ENCODE measurements at places on chromosomes 7 and 10.

- DNase-seq: no peak
Measured at GRCh38 chr10:125283191-125283835, 123.0 kb upstream of the CTBP2 start.

DNA sequence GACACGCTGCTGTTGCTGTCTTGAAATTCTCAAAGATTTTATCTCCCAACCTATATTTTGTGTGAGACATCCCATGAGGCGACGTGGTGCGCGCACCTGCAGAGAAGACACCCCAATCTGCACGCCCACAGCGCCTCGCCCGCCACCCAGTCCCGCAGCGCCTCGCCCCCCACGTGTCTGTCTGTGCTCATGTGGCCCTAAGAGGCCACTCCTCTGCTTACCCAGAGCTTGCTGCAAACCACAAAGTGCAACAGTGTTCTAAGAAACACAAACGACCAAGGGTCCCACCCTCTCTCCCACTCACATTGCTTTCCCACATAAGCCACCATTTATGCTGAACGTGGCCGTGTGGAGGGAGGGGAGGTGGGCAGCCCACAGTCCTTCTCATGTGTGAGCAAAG is 287.2 kb downstream of the PTPRN2 start:
- no peak for DNase-seq

- DNase-seq: no peak
Measured at GRCh38 chr7:512541-513311, 6.9 kb downstream of the PDGFA start.

DNA sequence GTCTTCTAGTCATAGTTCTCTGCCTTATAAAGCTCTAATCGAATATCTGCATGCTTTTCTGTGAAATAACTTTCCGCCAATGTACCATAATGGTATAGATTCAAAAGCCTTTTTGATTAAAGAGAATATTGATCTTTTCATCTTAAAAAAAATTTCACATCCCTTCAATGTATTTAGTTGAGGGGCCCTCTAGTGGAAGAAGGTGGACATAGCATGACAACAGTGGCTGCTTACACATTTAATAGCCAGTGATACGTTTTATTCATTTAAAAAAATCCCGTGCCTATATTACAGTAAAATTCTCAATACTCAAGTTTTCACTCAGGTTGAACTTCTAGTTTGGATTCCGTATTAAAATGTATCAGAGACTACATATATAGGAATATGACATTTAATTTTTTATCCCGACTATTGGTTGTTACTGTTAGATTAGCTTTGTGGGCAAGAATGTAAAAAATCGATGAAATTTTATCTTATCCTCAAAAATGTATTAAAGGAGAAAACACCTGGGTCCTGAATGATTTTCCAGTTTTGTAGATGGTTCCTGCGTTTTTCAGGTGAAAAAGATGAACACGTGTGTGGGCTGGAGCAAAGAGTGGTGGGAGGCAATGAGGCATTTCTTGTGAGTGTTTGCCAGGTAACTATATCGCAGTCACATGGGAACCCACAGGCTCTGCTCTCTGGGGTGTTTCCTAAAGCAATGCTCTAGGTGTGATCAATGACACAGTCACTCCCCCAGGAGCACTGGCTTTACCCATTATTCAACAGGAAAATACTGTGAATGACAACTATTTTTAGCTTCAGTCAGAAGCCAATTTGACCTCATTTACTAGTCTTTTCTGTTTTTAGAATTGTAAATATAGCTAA is 24.1 kb upstream of the PNLIP start:
- DNase-seq: no peak

DNA sequence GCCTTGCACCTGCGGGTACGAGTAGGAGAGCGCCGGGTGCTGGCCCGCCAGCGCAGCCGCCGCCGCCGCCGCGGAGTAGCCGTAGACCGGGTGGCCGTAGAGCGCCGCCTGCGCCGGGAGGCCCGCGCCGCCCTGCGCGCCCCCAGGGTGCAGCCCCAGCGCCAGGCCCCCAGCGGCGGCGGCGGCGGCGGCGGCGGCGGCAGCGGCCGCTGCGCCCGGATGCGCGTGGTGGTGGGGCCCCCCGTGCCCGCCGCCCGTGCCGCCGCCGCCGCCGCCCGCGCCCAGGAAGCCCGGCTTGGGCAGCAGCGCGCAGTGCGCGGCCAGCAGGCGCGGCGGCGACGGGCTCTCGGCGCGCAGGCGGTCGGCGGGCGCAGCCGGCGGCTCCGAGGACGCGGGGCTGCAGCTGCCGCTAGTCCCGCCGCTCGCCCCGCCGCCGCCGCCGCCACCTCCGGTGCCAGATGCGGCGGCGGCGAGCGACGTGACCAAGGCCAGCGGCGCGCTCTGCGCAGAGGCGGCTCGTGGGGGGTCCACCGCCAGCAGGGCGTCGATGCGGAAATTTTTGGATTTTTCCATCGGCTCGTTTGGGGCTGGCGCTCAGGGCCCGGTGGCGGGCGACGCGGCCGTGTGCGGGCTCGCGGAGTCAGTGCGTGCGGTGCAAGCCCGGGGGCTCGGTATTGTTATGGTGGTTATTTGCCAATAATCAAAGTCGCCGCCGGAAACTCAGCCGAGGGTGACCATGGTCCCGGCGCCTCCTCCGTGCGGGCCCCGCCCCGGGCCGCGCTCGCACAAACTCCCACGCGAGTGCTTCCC is 480 bp downstream of the MNX1 start:
- no peak for DNase-seq

DNA sequence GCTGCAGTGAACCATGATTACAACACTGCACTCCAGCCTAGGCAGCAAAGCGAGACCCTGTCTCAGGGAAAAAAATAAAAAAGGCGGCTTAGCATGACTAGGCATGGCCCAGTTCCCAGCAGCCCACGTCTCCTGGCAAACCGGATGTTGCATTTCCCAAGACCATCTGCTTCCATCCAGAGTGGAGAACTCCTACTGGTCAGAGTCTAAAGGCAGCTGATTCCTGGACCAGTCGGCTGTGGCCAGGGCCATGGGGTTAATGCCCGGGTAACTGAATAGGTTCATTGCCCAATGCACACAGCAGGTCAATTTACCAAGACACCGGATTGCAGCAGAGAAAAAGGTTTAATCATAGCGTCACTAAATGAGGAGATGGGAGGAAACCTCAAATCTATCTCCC is 133.1 kb downstream of the MYL10 start:
- no peak for DNase-seq

GRCh38 chr10:52757773-52758172 is 14.8 kb downstream of the MBL2 start:
- DNase-seq: no peak

- no peak for DNase-seq
Measured at GRCh38 chr7:3917436-3917835, 616.4 kb downstream of the SDK1 start.

DNA sequence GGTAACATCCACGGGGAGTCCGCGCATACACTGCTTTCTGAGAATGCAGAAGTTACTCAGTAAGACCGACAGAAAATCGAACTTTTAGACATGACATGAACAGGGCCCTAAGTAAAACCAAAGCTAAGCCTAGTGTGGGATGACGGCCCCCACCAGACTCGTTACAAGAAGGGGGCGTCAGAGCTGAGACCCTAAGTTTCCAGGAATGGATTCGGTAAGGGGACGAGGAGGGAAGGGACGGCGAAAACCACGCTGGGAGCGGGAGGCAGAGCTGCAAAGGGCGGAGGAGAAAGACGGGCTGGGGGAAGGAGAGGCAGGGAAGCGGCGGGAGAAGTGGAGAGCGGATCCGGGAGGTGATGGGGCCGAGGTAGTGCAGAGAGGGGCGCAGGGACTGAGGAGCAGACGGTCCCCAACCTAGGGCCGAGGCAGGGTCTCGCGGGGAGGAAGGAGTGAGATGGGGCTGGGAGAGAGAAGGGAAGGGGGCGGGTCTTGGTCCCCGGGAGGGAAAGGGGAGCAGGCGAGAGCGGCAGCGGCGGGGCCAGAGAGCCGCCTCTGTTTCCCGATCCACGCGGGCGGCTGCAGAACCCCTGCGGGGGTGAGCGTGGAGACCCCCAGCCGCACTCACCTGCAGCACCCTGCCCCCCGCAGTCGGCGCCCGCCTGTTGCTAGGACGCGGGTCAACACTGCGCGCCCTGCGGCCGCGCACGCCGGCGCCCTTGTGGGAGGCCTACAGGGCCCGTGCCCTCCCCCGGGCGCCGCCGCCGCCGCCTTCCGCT is 513 bp downstream of the ODAD2 start:
- no peak for DNase-seq

- no peak for DNase-seq
Measured at GRCh38 chr10:118698421-118698820, 56.3 kb downstream of the CACUL1 start.

GRCh38 chr7:105808703-105809590 is 67.5 kb downstream of the ATXN7L1 start:
- no peak for DNase-seq
